ENCODE measurements at places on chromosomes 16 and 17.

DNA sequence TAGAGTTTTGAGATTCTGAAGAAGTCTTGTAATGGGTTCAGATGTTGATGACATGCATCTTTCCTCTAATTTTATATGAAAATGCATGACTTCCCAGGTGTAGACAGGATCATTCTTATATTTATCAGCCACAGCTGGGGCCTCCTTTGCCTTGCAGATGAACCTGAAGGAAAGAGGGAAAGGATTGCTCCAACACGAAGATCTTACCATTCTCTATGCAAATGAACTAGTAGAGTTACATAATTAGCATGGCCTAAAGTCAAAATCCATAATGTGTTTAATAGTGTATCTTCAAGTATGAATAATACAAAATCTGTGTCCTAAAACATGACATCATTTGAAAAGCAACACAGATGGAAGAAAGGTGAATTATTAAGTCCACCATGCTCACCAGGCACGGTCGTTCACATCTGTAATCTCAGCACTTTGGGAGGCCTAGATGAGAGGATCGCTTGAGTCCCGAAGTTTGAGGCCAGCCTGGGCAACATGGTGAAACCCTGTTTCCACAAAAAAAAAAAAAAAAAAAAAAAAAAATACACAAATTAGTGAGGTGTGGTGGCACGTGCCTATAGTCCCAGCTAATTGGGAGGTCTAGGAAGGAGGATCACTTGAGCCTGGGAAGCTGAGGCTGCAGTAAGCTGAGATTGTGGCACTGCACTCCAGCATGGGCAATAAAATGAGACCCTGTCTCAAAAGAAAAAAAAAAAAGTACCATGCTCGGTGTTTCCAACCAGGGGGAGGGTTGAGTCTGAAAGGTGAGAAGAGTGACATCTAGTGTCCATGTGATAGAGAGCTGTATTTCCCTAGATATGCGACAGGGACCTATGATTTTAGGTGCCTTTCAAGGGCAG lies 6.3 kb downstream of the VWA3A start:
- no peak overlapping the region for H3K4me3 ChIP-seq
- no peaks in the 10 kb centered on the region for H3K36me3 ChIP-seq
- DNase-seq, result peak; percentile 56
- H3K27ac ChIP-seq, result no peak overlapping the region

DNA sequence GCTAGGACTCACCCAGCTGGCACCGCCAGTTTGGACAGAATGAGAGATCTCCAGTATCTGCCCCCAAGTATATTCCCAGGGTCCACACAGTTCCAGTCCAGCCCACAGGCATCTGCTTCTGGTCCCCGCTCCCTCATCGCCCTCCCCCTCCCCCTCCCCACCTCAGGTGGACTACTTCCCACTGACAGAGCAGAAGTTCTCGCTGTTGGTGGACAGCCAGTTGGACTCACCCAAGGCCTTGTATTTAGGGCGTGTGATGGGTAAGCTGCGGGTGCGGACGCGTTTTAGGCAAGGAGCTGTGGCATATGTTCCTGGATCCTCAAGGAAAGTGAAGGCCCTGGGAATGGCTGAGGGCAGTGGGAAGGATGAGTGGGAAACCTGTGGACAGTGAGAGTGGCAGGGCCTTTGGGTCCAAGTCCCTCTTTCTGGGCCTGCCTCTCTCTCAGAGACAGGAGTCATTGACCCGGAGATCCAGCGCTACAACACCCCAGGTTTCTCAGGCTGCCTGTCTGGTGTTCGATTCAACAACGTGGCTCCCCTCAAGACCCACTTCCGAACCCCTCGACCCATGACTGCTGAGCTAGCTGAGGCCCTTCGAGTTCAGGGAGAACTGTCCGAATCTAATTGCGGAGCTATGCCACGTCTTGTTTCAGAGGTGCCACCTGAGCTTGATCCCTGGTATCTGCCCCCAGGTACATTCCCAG lies 14.9 kb downstream of the CNTNAP1 start:
- no peaks in the 10 kb centered on the region for H3K27me3 ChIP-seq

DNA sequence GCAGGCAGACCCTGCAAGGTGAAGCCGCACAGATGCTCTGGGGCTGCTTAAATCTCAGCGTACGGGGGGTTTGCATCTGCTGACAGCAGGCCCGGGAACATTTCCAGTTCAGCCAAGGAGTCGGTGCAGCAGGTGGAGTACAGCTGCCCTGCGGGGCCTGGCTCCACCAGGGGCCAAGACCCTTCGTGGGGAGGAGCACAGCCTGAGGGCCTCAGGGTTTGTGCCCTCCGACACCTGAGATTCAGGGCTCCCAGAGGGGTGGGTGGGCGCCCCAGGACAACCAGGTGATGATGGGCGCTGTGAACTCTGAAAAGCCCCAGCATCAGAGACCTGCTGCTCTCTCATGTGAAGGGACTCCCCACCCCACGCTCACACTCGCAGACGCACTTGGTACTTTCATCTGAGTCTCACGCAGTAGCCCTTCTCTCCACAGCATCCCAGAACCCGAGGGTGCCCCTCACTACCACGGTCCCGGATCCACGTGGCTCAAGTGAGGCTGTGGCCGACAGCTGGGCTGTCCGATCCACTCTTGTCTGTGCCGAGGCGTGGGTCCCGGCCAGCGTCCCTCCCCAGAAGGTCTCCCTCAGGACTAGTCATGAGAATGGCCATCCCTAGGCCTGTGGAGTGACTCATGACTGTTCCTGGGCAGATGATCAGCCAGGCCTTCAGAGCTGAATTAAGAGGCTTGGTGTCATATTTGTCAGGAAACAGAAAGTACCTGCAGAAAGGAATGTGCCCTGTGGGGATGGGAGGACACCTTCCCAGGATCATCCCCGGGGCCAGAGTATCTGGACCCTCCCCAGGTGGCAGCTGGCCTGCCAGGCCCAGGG lies 29.6 kb downstream of the ACSF3 start:
- H3K4me3 ChIP-seq, result no peak overlapping the region
- peaks cover 17% of the 10 kb centered on the region for H3K4me1 ChIP-seq
- H3K27me3 ChIP-seq, result no peaks in the 10 kb centered on the region
- no peak overlapping the region for H3K27ac ChIP-seq

DNA sequence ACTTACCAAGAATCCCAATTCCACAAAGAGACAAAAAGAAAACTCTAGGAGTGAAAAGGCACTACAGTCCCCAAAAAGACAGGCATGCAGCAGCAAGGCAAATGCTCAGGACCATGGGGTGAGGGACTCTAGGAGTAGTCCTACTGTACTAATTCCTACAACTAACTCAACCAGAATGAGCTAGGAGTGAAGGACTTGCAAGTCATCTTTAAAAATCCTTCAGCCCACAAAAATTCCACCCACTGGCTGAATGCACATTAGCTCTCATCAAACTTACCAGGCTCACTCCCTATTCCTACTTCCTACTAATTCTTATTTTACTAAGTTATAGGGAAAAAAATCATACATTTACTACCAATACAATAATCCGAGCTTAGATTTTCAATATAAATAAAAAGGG lies 141.7 kb upstream of the C17orf78 start:
- H3K4me3 ChIP-seq, result no peak overlapping the region
- DNase-seq, result no peak
- peaks cover 14% of the 10 kb centered on the region for H3K36me3 ChIP-seq
- no peaks in the 10 kb centered on the region for H3K27me3 ChIP-seq

DNA sequence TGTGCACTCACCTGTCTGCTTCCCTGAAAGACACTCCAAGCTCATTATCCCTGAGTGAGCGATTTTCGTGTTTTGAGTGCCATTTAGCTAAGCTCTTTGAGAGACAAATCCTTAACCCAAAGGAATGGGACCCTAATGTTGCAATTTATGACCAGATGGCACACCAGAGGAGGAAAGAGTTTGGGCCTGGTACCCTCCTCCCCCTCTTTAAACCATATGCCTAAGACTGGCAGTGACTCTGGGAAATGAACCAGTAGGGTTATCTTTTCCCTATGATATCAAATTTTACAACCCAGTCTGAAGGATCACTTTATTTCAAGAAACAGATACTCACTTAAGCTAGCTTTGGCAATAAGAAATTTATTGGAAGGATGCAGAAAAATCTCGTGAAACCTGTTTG lies 550.4 kb downstream of the TOX3 start:
- H3K4me3 ChIP-seq, result no peak overlapping the region
- H3K27ac ChIP-seq, result no peak overlapping the region
- DNase-seq, result no peak
- no peaks in the 10 kb centered on the region for H3K4me1 ChIP-seq
- no peaks in the 10 kb centered on the region for H3K27me3 ChIP-seq

- H3K27ac ChIP-seq, result no peak overlapping the region
- H3K4me1 ChIP-seq, result peaks cover 8% of the 10 kb centered on the region
- no peak overlapping the region for H3K4me3 ChIP-seq
- H3K27me3 ChIP-seq, result no peaks in the 10 kb centered on the region
These were observed 103.3 kb upstream of the ZFHX3 start for GRCh38 chr16:73151225-73151624.
